ENCODE measurements at places on chromosomes 12 and 14.

DNA sequence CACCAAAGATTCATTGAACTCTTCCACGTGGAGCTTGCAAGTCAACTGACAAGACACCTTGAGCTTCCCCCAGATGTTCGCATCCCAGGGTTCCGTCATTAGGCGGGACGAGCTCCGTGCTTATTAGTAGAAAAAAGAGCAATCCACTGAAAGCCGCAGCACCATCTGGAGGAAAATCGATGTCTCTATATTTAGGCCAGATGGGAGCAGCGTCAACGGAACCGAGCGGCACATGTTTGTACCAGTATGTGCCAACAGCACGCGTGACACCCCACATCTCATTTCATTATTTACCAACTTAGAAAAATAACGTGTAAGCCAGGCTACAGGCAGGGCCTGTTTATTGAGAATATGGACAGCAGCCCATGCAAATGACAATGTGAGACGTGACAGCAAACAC, 45.8 kb upstream of the TMEM132D start:
- DNase-seq, result no peak

- DNase-seq, result no peak
Measured at GRCh38 chr12:115973968-115974724, 303.3 kb downstream of the MED13L start.

DNA sequence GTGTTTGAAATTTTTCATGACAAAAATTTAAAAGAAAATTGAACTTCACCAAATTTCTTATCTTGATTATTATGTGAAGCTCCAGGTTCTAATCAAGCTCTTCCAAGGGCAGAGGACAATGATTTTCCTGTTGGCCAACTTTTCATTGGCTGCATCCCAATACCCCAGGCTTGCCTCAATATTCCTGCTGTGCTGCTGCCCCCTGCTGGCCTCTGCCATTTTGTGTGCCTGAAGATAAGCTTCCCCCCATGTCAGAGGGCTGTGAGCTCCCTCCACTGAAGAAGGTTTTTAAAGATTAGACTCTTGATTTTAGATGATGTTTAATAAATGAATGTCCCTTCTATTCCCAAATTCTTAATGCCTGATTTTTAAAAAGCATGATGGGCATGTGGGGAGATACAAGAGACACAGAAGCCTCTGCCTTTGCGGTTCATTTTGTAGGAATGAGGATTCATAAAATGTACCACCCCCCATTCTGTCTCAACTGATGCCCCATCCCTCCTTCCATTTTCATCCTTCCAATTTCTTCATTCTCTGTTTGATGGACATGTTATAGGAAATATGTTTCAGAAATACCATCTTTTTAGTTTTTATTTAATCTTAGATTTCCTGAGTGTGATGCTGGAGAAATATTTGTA, 76.7 kb upstream of the RGS6 start:
- no peak for DNase-seq

DNA sequence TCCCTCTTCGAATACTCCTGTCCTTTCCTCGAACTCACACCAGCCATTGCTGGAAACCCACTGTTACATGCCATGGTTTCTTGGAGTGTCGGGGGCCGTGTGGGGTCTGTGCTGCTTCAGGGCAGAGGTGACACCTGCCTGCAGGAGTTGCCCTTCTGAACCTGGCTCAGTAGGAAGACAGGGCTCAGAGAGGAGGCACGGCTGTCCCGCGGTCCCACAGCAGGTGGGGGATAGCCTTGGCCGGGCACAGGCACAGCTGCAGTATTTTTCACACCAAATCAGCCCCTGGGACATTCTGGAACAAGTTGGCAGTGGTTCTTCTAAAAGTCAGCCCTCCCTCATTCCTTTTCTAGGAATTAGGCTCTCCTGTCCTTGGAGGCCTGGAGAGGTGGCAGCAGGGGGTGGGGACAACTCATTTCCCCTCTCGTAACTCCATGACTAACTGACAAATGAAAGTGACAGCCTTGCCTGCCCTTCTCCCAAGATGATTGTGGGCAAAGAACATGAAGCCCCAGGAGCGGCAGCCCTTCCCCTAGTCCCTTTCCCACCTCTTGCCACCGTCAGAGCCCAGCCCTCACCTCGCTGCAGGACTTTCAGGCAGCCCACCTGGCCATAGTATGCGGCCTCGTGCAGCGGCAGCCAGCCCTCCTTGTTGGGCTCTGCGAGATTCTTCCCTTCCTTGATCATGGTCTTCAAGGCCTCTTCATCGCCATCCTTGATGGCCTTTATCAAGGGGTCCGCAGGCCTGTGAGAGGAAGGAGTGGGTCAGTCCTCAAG, 22.4 kb downstream of the ASB2 start:
- DNase-seq, result no peak

All from stimulated activated CD8-positive, alpha-beta memory T cell treated with anti-CD3 and anti-CD28 coated beads, Interleukin-2, amount 100 ng/mL, for 1 hour (primary cell).